ENCODE measurements at places on chromosomes 6 and 20.

DNA sequence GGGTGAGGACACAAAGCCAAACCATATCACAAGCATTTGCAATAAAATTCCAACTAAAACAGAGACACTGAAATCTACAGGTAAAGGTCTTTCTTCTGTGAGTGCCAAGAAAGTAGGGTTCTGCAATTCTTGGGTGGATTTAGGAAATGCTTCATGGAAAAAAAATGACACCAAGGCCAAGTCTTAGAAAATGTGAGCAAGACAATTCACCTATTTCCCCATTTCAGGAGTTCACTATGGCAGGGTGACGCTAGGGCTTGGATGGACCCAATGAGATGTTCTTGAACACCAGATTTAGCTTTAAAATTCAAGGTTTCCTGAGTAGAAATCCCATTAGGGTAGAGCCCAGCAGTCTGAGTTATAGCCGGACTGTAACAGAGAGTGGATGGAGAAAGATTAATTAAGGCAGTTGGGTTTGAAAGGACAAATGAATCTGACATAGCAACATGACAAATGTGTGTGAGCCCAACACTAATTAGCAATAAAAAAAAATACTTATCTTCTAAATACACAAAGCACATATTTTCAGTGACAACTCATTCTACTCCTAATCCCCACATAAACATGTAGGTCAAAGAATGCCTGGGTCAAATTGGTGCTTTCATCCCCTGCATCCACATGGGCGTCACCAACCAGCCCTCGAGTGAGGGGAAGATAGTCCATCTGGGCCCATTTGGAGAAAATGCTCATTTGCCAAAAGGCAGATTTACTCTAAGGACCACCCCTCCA, 180.4 kb upstream of the JARID2 start:
- peak; percentile 76 for DNase-seq

DNA sequence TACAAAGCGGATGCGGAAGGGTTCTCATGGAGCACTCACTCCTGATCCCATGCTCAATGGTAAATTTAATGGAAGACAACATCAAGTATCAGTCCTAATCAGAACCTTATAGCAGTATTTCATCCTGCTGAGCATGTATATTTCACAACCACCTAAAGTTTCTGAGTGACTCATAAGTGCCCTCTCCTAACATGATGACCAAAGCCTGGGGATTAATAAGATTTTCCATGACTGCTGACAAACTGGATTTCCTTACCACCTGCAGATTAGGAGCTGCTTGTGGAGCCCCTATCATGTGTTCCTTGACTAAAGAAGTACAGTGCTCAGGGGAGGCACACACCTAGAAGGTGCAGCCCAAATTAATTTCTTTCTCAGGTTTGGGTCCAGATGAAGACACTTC, 112.8 kb downstream of the INSM1 start:
- peak; percentile 87 for DNase-seq

DNA sequence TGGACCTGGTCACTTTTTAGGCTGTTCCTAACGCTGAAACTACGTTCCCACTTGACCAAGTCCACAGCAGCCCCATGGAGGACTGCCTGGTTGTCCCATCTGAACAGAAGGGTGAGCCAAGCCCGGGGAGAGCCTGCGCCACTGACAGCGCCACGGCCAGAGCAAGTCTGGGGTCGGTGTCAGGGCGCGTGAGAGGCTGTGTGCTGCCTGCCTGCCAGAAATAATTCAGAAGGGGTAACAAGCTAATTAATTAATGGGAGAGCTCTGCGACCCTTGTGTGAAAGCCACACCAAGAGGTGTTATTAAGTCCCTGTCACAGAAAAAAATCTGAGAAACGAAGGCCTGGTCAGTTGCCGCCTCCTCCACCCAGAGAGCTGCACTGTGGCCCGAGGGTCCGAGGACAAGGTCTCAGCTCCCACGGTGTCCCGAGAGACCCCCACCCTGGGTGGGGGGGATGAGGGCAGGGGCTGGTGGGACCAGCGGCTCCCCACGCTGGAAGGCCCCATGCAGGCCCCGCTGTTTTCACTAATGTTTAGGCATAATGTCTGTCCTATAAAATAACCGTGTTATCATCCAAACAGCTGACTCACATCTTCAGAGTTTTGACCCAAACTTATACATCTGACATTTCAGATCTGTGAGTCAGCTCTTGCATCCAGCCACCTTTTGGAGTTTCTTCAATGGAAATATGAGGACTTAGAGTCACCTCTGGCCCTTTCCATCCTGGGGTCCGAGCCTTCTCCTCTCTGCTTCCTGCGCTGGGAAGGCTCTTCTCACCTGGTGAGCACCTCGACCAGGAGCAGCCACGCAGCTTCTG, 58.5 kb downstream of the DLL1 start:
- DNase-seq: peak; percentile 3

- DNase-seq: no peak
Observed at GRCh38 chr6:6495851-6496250, 92.7 kb upstream of the LY86 start.

DNA sequence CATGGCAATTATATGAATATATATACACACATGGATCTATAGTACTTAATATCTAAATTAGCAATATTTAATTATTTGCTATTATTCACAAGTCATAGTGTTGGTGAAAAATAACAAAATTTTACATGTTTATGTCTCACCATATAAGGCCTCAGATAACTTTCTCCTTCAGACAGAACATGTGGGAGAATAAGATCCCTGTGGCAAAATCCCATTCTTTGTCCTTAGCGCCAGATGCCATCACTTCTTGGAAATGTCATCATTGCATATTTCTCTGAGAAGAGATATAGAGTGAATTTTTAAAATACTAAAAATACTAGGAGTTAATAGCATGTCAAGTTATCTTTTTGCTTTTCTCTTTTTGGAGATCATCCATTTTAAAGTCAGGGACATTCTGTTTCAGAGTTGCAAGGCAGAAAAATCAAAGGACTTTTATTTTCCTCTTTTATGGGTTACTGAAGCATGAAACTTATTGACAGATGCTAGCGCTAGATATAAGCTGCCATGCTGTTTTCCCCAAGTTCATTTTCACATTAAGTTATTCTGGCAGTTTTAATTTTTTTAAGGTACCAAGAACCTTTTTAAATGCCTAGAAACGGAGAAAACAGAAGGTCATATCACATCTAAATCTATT, 30.4 kb upstream of the STXBP5 start:
- DNase-seq: no peak

DNA sequence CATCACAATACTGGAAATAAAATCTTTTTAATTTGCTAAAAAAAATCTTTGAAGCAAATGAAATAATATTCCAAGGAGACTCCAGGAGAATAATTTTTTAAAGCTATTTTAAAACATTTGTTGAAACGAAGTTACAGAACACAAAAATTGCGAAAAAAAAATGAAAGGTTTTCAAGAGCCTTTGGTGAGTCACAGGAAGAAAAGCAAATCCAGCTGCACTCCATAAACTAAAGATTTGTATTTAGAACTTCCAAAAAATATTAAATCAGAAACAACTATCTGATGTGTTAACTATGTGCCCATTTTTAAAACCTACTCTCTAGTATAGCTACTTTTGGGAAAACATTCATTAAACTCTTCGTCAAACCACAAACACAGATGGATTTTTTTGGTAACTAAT, 23.6 kb downstream of the PDSS2 start:
- peak; percentile 22 for DNase-seq

GRCh38 chr20:53966774-53967398, 103.5 kb downstream of the BCAS1 start:
- DNase-seq: no peak

DNA sequence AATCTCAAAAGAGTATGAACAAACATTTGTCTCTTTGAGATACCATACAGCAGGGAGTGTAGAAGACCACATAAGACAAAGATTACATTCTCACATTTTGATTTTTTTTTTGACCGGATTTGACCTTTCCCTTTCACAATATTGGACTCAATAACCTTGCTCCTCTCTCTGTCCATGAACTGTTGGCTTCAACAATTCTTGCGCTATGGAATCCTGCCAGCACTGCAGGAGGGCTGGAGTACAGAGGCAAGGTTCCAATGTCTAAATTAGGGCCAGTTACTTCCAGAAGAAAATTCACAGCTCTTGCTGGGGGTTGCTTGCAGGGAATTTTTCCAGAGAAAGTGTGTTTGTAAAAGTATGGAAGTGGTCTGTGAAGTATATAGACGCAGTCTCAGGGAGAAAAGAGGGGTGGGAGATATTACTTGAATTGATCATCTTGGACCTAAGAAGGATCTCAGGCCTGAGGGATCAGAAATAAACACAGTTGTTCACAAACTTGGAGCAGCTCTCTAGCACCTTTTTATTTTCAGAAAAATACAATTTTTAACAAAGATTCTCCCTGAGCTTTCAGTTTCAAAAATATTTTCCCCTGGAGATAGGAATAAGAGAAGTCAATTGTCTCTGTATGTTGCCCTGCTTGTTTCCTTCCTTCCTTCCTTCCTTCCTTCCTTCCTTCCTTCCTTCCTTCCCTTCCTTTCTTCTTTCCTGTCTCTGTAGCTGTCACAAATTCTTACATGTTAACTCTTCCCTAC, 765.9 kb downstream of the BCKDHB start:
- no peak for DNase-seq

Data from mesenchymal stem cell (in vitro differentiated cells and primary cell).